ENCODE measurements at places on chromosomes 6 and 20.

DNA sequence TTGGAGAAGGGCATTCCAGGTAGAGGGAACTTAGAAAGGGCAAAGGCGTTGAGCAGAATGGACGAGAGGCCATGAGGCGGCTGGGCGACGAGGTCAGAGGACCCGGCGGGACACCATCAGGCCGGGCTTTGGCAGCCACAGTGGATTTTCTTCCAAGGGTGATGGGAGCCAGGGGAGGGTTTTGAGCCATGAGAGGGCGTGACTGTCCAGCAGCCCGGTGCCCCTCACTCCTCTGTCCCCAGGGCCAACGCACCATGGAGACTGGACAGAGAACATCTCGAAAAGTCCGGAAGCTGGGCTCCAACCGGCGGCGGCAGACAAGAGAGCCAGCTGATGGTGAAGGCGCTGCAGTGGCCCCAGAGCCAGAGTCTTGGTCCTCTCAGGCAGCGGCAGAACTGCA lies 6.4 kb downstream of the RAB44 start:
- no peak overlapping the region for H3K4me3 ChIP-seq
- no peaks in the 10 kb centered on the region for H3K27me3 ChIP-seq
- H3K36me3 ChIP-seq: no peaks in the 10 kb centered on the region
- H3K4me1 ChIP-seq: no peaks in the 10 kb centered on the region
- no peak overlapping the region for H3K27ac ChIP-seq

DNA sequence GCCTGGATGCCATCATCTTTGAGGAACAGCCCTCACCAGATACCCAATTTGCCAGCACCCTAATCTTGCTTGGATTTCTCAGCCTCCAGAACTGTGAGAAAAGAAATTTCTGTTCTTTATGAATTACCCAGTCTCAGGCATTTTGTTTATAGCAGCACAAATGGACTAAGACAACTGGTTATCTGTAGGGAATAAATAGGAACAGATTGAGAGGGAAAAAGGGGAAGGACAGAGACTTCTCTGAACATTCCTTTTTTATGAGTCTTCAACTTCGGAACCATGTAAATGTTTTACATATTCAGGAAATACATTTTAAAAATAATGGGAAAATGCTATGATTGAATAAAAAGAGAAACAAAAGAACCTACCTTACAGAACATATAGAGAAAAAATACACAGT lies 20.9 kb downstream of the KCTD20 start:
- no peak overlapping the region for H3K4me3 ChIP-seq
- peaks cover 12% of the 10 kb centered on the region for H3K4me1 ChIP-seq
- no peaks in the 10 kb centered on the region for H3K27me3 ChIP-seq
- no peaks in the 10 kb centered on the region for H3K36me3 ChIP-seq
- DNase-seq: no peak

DNA sequence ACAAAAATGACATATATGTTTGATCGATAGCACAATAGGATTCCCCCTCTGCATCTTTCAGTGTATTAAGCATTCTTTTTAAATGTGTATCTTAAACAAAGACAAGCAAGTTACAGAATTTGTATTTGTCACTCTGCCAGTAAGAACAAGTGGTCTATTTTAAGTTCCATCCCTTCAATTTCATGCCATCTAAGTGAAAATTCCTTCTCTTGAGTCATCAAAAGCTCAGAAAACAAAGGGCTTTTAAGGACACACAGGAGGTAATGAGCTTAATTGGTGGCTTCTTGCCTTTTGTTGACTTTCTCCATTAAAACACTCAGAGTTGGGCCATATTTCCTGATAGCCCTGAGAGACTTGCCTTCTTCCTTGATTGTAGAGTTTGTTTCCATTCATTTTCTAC lies 547.8 kb downstream of the TENT5A start:
- H3K4me3 ChIP-seq: no peak overlapping the region
- H3K36me3 ChIP-seq: no peaks in the 10 kb centered on the region
- H3K27ac ChIP-seq: no peak overlapping the region
- no peak for DNase-seq

GRCh38 chr6:41768545-41769308 lies 11.0 kb downstream of the FRS3 start:
- no peak overlapping the region for H3K4me3 ChIP-seq
- H3K4me1 ChIP-seq: peaks cover 20% of the 10 kb centered on the region
- H3K27me3 ChIP-seq: no peaks in the 10 kb centered on the region
- DNase-seq: no peak
- peaks cover 12% of the 10 kb centered on the region for H3K36me3 ChIP-seq

DNA sequence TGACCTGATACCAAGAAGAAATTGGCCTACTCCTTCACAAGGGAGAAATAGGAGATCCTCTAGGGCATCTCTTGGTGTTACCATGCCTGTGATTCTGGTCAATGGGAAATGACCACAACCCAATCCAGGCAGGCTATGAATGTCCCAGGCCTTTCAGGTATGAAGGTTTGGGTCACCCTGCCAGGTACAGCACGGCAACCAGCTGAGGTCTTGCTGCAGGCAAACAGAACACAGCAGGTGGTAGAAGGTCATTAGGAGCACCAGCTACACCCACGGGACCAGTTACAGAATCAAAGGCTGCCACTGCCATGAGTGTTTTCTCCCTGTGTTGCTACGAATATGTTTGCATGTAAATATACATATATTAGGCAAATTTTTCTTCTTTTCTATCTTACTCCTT lies 202.3 kb downstream of the ERMARD start:
- no peak for DNase-seq
- H3K27me3 ChIP-seq: no peaks in the 10 kb centered on the region

- H3K36me3 ChIP-seq: no peaks in the 10 kb centered on the region
- no peak for DNase-seq
- no peak overlapping the region for H3K27ac ChIP-seq
Measured at GRCh38 chr20:24382331-24382730, 87.1 kb upstream of the SYNDIG1 start.

DNA sequence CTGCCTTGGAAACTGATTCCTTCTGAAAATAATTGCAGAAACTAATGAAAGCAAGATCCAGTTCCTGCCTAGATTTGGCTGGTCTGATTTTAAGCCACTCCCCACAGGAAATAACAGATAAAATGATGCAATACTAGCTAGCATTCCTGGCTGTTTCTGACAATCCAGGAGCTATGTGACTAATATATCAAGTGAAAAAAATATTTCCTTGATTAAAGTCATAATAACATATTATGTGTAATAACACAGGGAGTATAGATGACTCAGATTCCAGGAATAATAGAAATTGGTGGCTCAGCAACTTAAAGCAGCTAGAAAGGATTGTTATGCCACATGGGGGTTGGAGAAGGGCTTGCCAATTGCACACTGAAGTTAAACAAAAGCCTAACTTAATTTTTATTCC lies 182.7 kb upstream of the SALL4 start:
- DNase-seq: peak; percentile 10
- no peaks in the 10 kb centered on the region for H3K36me3 ChIP-seq
- no peak overlapping the region for H3K4me3 ChIP-seq

GRCh38 chr6:161684731-161685475 lies 411.0 kb upstream of the AGPAT4 start:
- no peak overlapping the region for H3K4me3 ChIP-seq
- DNase-seq: no peak
- H3K27me3 ChIP-seq: no peaks in the 10 kb centered on the region
- no peaks in the 10 kb centered on the region for H3K36me3 ChIP-seq
- no peak overlapping the region for H3K27ac ChIP-seq

- no peak overlapping the region for H3K27ac ChIP-seq
- DNase-seq: no peak
- H3K27me3 ChIP-seq: no peaks in the 10 kb centered on the region
Measured at GRCh38 chr6:44094403-44095242, 32.6 kb downstream of the MRPL14 start.

DNA sequence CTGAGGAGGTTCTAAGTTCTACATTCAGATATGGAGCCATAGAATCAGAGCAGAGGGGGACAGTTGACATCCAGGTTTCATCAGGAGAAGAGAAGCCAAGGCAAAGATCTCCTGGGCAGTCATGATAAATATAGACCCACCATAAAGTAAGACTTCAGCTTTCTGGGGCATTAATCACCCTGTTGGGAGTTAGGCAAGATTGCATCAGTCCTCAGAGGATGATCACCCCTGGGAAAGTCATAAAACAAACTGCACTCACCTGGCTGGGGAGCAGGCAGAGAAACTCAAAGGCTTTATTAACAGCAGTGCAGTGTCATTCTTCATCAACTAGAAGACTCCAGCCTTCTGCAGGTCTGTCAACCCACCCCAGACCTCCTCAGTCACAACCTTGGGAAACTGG lies 301.3 kb upstream of the JARID2 start:
- H3K36me3 ChIP-seq: no peaks in the 10 kb centered on the region
- H3K4me3 ChIP-seq: no peak overlapping the region
- H3K27ac ChIP-seq: no peak overlapping the region
- no peaks in the 10 kb centered on the region for H3K27me3 ChIP-seq
- DNase-seq: no peak
- H3K4me1 ChIP-seq: no peaks in the 10 kb centered on the region

DNA sequence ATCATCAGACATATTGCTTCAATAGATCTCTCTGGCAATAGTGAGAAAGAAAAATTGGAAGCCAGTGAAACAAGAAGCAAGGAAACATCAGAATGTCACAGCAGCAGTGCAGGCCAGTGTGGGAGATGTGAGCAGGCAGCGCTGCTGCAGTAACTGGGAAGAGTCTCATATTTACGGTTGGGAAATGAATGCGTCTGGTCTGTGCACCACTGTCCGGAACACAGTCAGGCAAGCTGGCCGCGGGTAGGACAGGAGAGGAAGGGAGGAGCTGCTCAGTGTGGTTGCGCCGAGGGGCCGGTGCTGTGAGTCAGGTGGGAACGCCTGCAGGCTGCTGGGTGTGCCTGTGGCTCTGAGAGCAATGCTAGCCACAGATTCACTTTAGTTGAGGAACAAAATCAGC lies 6.4 kb upstream of the PSMG4 start:
- H3K4me1 ChIP-seq: no peaks in the 10 kb centered on the region
- no peak overlapping the region for H3K4me3 ChIP-seq
- H3K27ac ChIP-seq: no peak overlapping the region
- peaks cover 19% of the 10 kb centered on the region for H3K27me3 ChIP-seq
- no peak for DNase-seq
- H3K36me3 ChIP-seq: no peaks in the 10 kb centered on the region

DNA sequence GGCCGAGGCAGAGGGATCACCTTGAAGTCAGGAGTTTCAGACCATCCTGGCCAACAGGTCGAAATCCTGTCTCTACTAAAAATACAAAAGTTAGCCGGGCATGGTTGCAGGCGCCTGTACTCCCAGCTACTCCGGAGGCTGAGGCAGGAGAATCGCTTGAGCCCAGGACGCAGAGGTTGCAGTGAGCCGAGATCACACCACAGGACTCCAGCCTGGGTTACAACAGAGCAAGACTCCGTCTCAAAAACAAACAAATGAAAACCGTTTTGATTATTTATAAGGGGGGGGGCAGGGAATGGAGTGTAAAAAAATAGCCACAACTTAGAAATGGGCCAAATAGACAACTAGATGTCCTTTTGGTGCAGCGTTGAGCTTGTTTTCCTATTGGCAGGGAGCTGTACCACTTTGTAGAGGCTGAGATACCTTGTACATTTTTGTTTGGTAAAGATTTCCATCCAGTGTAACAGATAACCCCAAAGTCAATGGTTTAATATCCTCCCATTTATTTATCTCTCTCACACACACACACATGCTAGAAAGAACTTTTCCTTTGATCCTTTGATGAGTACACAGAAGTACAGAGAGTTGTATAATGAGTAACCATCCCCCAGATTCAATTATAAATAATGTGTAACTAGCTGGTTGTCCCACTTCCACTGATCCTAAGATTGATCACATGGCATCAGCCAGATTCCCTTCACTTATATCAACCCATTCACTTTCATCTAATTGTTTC lies 477.5 kb downstream of the PRKN start:
- no peak overlapping the region for H3K4me3 ChIP-seq
- no peaks in the 10 kb centered on the region for H3K36me3 ChIP-seq
- DNase-seq: no peak
- H3K27ac ChIP-seq: no peak overlapping the region

DNA sequence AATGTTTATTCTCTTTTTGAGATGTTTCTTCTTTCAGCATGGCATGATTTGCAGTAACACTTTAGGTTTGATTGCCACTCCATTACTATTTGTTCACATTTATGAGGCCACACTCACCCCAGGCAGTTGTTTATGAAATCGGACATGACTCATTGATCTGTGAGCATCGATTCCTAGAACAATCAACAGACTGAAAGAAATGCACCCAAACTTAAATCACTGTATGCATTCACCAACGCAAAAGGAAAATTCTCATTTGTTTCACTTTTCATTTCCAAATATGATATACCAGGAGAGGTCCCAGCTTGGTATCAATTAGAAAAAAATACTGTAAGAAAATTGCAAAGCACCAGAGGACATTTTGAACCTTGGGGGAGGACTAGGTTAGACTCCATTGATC lies 5.4 kb upstream of the GJA10 start:
- no peak overlapping the region for H3K4me3 ChIP-seq
- H3K27me3 ChIP-seq: no peaks in the 10 kb centered on the region
- H3K36me3 ChIP-seq: no peaks in the 10 kb centered on the region
- no peaks in the 10 kb centered on the region for H3K4me1 ChIP-seq
- no peak for DNase-seq
- no peak overlapping the region for H3K27ac ChIP-seq

DNA sequence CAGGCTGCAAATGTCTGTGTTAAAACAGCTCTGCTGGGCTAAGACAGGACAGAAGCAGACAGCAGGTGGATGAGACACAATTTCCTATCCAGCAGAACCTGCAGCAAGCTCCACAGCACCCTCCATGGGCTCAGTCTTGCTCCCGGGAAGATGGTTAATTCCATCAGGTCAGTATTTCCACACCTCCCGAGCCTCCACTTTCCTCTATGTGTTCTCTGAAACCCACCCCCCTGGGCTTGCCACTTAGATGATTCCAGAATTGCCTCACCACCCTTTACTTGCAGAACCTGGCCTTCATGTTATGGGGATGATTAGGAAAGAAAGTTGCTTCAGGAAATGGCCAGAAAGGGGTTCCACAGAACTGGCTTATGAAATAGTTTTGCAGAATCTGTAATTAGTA lies 43.8 kb downstream of the ERMARD start:
- no peak overlapping the region for H3K4me3 ChIP-seq
- H3K27ac ChIP-seq: no peak overlapping the region
- peaks cover 26% of the 10 kb centered on the region for H3K27me3 ChIP-seq
- H3K4me1 ChIP-seq: peaks cover 12% of the 10 kb centered on the region
- H3K36me3 ChIP-seq: no peaks in the 10 kb centered on the region
